ENCODE measurements at places on chromosomes 1 and 21.

DNA sequence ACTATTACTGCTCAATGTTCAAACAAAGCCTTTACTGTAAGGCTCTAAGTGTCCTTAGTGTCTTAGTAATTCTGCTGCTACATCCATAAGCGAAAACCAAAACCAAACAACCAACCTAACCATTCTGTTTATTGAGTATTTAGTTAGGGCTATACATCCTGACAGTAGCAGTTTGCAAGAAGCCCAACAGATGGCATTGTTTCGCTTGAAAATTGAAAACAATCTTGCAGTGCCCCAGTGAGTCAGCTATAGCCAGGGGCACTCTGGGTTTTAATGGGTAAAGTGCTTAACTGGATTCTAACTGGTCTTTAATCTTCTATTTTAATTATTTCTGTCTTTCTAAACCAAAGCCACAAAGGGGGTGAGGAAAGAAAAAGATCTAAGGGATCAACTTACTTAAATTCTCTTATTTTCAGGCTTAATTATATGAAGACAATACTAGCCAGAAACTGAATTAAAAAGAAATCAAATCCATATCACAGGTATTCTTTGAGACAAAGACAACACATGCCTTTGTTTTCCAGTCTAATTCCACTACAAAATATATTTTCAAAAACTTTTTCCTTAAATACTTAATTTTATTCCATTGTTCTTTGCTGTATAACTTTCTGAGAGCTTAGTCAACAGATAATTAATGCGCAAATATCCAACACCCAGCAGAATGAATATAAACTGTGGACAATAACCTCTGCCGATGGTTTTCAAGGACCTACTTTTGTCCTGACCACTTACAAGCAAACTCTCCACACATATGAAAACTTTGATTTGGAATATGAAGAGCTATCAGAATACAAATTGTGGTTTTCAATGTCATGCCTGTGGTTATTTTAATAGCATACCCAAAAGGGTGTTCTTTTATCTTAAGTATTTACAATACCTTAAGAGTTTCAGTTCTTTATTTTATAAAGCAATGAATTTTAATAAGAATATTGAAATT is 15.2 kb downstream of the POGZ start:
- DNase-seq, result peak; percentile 65

DNA sequence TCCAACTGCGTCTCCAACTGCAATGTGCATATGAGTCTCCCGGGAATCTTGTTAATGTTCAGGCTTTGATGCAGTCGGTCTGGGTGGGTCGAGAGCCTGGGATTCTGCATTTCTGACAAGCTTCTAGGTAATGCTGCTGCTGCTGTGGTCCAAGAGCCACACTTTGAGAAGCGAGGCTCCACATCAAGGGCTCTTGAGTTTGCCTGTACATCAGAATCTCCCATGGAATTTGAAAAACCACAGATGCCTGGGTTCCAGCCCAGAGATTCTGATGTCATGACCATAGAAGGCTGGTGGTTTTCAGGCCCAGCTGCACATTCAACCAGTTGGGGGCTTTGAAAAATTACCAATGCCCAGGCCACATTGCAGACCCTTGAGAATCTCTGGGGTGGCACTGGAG is 93.9 kb upstream of the TARDBP start:
- DNase-seq, result peak; percentile 8

- peak; percentile 30 for DNase-seq
Observed at GRCh38 chr1:94160811-94161210, 39.9 kb upstream of the ABCA4 start.

- DNase-seq, result no peak
Observed at GRCh38 chr21:33916200-33916567, 580 bp upstream of the ATP5PO start.

GRCh38 chr1:97084546-97084945 is 363.0 kb downstream of the PTBP2 start:
- no peak for DNase-seq

DNA sequence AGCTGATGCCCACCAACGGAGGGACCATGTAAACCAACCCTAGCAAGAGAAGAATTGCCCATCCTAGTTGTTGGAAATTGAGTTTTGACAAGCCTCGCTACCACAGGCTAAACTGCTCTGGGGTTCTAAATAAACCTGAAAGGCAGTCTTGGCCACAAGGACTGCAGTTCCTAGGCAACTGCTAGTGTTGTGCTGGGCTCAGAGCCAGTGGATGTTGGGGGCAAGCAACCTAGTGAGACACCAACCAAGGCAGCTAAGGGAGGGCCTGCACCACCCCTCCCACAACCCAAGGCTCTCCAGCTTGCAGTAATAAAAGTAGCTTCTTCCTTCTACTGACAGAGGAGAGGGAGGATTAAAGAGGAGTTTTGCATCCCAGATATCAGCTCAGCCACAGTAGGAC is 102.4 kb upstream of the PKN2 start:
- no peak for DNase-seq

GRCh38 chr1:4650481-4650880 is 3.9 kb upstream of the AJAP1 start:
- no peak for DNase-seq

DNA sequence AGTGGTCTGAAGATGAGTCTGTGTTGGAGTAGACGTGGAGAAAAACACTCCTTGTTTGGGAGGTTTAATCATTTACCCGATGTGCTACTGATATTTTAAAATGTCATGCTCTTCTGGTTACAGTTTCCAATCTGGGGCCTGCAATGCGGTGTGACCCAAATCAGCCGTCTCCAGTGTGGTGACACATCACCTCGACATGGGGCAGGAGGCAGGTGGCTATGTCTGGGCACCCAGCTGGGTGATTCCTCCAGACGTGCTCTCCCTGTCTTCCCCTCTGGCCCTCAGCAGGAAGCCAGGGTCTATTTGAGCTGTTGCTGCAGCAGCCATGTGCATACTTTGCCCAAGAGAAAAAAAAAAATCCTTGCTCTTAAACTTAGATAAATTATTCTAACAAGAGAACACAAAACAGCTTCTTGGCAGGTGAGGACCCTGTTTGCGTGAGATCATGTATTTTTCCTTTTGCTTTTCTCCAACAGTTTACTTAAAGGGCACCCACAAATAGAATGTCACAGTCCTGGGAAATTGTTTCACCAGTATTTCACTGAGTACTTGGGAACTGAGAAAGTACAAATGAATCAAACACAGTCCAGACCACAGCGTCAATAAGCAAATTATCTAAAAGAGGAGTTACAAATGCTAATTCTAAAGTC is 38.9 kb upstream of the MAP10 start:
- DNase-seq, result no peak

GRCh38 chr1:180230791-180231505 is 884 bp downstream of the LHX4 start:
- no peak for DNase-seq

GRCh38 chr1:78070210-78070609 is 24.4 kb downstream of the GIPC2 start:
- DNase-seq, result no peak

GRCh38 chr1:91022518-91022929 is 689 bp upstream of the ZNF644 start:
- no peak for DNase-seq

DNA sequence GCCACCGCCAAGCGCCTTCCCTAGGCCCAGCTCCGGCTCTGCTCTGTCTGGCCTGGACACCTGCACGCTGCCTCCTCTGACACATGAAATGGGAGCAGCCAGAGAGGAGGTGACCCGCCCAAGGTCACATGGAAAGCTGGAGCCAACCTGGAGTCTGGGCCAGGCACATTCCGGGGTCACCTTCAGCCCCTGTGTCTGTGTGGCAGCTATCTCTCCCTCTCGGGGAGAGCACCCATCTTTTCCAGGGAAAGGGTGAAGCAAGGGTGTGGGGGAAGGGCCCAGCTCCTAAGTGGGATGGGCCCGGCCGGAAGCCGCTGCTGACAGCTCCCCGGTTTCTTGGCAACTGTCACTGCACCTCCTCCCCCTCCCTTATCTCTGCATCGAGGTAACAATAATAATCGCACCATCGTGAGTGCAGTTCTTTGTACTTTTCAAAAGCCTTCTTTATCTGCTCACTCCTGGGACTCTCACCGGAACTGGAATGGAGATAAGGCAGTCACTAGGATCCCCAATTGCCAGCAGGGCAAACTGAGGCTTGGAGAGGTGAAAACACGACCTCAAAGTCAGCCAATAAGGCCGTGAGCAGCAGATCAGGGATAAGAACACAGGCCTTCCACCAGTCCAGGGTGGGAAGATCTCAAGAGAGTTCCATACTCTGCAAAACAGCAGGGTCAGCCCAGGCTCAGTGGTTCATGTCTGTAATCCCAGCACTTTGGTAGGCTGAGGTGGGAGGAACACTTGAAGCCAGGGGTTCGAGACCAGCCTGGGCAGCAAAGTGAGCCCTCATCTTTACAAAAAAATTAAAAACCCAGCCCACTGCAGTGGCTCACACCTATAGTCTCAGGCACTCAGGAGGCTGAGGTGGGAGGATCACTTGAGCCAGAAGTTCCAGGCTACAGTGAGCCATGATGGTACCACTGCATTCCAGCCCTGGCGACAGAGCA is 36.9 kb downstream of the RAP1GAP start:
- DNase-seq, result no peak

DNA sequence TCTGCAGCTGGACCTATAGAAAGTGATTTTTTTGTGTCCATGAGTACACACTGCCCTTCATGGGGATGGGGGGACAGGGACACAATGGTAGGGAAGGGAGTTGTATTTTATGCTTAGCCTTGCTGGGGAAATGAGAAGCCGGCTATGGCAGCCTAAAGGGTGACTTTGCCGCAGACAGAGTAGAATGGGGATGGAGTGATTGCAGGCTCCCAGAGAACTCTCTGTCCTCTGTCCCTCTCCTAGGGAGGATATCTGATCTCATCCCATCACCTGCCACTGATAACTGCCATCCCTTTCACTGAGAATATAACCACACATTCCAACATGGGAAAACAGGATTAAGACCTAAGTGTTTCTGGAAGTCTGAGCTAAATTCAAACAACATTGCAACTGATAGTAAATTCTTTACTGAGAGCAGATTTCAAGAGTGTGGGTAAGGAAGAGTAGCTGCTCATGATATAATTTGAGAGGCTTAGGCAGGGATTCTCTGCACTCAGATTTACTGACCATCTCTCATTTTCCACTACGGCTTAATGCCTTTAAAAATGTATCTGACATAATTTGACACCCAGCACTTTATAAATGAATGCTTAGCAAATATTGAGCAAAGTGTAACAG is 13.9 kb downstream of the SH2D1B start:
- DNase-seq, result no peak

- no peak for DNase-seq
Observed at GRCh38 chr1:34896612-34897011, 32.8 kb downstream of the DLGAP3 start.

GRCh38 chr1:105793536-105794146 is 1262.8 kb upstream of the PRMT6 start:
- DNase-seq, result no peak

- no peak for DNase-seq
Observed at GRCh38 chr1:40932006-40932405, 47.5 kb upstream of the CTPS1 start.

- no peak for DNase-seq
Observed at GRCh38 chr1:51907079-51907702, 28.7 kb upstream of the NRDC start.
